C1 segment of cervical spinal cord (tissue), 14 donors: ENCODE measurements at places on chromosomes 5 and 9.

DNA sequence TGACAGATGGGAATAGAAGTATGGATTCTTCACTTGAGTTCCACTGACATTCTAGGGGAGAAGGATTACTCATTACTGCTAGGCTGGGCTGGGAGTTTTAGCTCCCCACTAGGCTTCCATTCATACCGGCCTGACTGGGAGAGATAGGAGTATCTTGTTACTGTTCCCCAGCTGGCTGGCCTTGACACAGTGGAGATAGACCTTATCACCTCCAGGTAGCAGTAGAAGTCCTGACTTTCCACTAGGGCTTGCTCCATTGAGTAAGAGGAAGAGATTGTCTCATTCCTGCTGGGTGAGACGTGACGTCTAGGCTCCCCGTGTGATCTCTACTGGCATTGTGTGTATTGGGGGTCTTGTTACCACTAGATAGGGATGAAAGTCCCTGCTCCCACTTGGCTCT, 156.4 kb downstream of the CACNA1B start:
- no peak for DNase-seq

- DNase-seq: no peak
Observed at GRCh38 chr5:151219789-151220188, 4.1 kb downstream of the CCDC69 start.

GRCh38 chr5:8150791-8151190, 281.8 kb downstream of the MTRR start:
- no peak for DNase-seq

- DNase-seq: no peak
Observed at GRCh38 chr9:134487066-134487710, 154.4 kb upstream of the COL5A1 start.

GRCh38 chr9:84173961-84174360, 166.6 kb downstream of the SLC28A3 start:
- no peak for DNase-seq

- DNase-seq: no peak
Observed at GRCh38 chr9:110257956-110258355, 1.6 kb upstream of the TXN start.

DNA sequence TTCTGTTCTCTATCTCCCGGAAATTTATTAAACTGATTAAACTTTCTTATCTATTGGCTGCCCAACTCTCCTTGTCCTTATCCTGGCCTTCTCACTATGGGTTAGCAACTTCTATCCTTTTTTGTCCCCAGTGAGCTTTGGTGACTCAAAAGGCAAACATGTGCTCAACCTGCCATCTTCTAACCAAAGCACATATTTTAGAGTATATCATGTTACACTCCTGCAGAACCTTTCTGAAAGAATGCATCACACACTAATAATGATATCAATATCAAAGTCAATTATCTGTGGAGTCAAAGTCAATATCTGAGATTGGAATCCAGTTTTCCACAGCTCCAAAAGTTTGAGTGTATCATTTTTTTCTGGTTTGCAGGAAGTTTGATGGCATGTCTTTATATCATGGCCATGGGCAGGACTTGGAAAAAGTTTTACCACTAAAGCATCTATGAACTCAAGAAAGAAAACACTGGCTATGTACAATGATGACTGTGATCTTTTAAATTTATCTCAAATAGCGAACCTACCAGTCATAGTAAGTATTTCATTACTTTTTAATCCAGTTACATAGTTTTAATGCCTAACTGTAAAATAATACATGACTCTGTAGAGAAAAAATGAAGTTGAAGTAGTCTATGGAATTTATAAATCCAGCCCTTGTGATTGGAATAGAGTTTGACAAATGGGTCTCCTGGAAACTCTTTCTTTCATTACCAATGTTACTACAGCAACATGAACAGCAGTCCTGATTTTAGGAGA, 166.8 kb downstream of the DROSHA start:
- DNase-seq: no peak

DNA sequence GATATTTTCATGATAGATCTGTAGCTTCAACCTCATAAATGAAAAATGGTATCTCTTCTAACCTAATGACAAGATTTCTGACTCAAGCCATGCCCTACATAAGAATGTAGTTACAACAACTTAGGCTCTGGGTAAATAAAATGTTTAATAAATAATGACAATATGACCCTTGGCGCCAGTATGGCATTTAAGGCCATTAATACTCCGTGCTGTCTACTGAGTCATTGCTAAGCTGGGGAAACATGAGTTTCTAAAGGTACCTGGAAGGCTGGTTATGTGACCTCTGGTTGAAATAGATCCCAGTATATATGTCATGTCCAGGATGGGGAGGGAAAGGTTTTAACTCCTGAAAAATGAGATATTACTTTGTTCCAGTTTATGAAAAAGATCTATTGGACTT, 58.0 kb upstream of the CEMIP2 start:
- DNase-seq: no peak

GRCh38 chr5:79256563-79256962, 20.6 kb downstream of the JMY start:
- no peak for DNase-seq

- DNase-seq: no peak
Observed at GRCh38 chr9:93955111-93955980, at the start of gene BARX1. Gene BARX1 (minus strand): TSS chr9:93955355. CDS start chr9:93955146, 209 bp downstream.

GRCh38 chr5:28403846-28404245, 1365.5 kb upstream of the CDH9 start:
- DNase-seq: no peak

GRCh38 chr5:174323878-174324281, 278.4 kb downstream of the NSG2 start:
- peak; percentile 26 for DNase-seq

DNA sequence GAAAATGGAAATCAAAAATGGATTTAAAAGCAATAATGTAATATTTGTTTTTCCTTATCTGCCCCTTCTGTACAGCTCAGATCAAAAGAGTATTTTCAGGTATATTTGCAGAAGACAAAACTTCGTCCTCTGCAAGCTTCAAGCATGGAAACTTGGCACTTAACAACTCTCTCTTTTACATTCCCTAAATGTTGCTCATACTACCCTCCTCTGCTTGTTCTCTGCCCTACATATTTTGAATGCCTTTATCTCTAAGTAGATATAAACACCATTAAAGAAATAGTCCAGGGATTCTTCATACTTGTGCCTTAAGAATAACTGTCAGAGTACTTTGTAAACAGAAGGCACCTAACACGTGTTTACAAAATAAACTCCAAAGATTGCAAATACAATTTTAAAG, 19.2 kb upstream of the SMC2 start:
- DNase-seq: no peak

DNA sequence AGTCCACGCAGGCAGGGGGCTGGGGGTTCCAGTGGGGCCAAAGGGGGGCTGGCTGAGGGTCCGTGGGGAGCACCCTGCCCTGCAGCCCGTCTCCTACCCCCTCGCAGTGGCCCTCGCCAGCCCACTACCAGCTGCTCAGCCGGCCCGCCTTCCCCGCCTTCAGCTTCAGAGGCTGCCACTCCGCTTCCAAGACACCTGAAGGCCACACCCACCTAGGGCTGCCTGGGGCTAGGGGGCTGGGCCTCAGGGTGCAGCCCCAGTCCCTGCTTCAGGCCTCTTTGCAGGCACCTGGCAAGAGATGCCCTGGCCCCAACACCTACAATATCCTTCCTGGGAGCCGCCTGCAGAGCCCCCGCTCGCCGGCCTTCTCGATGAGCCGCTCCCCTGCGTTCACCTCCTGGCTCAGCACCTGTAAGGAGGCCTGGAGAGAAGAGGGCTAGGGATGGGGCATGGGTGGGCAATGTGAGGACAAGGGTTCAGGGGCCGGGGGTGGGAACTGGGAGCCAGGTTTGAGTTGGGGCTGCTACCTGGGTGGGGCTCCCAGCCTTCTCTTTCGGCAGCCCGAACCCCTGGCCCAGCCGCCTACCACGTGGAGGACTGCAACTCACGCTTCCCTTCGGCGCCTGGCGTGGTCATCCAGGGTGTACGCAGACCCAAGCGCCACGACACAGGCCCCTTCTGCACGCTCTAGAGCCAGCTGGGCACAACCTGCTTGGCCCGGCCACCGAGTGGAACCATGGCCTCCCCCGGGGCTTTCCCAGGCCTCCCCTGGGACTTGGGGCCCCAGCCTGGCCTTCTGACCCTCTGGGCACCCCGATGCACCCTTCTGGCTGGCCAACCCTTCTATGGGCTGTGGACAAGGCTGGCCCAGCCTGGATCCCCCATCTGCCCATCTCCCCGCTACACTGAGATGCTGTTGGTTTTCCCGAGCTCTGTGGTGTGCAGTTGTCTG, 1.7 kb downstream of the STPG3 start:
- no peak for DNase-seq

DNA sequence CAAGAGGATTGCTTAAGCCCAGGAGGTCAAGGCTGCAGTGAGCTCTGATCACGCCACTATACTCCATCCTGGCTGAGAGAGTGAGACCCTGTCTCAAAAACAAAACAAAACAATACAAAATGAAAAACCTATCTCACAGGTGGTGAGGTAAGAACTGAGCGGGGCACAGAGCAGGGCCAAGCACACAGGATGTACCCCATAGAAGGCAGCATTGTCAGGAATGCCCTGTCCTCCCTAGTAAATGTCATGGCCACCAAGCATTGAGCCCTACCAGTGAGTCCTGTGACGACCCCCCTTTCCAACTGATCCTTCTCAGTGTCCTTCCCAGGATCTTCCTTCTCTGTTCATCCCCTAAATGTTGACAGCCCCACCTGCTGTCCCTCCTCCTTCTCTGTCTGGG, 44.6 kb upstream of the ALDH1B1 start:
- no peak for DNase-seq

DNA sequence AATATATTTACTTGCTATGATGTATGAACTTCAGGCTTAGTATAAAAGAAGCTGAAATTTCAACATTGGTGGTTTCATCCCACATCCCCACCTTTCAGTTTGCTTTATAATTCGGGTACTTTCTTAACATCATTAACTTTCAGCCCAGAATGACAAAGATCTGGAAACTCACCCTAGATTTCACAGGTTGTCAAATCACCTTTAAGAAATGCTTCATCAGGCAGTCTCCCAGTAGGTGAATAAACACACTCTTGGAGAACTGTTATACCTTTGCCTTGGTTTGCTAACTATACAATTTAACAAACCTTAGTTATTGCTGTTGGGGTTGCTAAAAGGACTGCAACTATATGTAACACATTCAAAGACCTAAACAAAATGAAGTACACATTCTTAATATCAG, 54.4 kb downstream of the MLANA start:
- no peak for DNase-seq

- DNase-seq: no peak
Observed at GRCh38 chr5:17080361-17080760, 137.1 kb upstream of the BASP1 start.

DNA sequence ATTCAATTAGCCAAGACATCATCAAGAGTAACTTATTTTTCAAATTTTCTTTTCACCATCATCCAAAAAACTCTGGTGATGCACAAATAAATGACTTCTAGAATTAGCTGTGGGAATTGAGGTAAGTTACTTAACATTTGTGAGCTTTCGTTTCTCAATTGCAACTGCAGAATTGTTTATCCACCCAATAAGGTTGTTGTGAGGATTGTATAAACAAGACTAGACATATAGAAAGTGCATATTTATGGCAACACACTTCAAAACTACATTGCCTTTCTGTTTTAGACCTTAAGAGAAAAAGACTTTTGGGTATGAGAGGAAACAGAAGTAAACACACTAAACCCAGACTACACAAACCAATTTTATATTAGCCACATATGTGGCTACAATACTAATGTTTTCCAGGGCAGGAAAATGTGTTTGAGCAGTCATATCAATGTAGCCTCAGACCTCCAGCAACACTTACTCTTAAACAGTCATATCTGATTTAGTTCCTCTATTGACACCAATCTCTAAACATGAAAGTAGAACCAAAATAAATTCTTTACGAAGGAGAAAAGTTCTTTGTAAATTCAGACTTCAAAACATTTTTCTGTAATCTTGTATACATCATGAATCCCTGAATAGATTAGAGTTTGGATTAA, 488.0 kb upstream of the CYLC2 start:
- DNase-seq: no peak

DNA sequence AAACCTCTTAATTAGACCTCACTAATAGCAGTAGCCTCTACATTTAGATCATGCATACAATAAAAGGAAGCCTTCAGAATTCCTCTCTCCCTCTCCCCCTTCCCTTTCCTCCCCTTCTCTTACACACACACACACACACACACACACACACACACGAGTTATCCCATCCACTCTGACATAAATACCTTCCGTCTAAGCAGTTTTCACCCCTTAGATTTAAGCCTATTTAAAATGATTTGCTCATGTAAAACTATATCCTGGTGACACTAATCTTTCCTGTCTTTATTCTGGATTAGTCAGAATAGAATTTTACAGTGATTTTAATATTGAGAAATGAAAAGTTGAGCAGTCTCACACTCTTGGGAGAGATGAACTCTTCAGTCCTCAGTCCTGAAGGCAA, 35.0 kb downstream of the PRELID2 start:
- no peak for DNase-seq

GRCh38 chr5:9209846-9210492, 335.9 kb downstream of the SEMA5A start:
- DNase-seq: no peak

DNA sequence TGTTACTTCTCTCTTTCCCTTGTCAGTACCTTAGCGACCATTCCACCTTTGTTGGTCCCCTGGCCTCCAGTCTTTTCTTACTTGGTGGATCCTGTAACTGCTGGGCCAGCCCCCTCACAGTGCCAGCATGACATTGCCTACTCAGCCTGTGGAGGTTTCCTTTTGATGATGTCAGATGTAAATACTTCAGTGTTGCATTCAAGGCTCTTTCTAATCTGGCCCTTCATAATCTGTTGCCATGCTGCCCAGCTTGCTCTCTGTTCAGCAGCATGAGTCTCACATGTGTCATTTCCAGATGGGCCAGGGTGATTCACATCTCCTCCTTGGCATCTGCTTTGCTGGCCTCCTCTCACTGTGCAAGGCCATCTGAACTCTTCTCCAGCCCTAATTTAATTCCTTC, 57.1 kb downstream of the MAST4 start:
- DNase-seq: no peak

DNA sequence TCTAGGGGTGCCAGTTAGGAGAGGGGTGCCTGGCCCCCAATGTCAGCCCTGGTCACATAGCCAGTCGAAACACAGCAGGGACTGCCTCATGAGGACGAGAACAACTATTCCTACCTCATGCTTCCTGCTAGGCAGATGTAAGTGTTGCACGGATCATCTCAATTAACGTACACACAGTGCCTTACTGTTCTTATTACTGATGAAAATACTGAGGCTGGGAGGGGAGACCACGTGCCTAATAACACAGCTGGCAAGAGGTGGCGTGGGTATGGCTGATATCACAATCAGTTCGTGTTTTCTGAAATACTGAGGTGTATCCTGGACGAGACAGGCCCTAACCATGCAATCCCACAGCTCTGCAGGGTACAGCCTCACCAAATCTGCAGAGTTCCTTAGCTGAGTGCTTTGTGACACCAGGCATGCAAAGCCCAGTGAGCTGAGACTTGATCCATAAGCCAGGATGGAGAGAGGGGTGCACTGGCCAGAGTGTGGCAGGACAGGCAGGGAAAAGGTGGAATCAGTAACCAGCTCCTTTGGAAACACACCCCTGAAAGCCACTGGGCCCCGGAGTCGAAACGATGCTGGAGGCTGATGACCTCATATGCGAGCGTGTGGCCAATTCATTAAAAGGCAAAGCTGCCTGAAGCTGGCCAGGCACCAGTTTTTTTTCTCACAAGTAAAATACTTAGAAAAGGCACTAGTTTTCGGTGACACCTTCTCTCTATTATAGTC, 63.9 kb downstream of the PRRT1B start:
- DNase-seq: no peak
